Esophagus mucosa (tissue), 1 donor: ENCODE measurements at places on chromosomes 1 and 21. TPM values are rescaled to one million over a fixed set of nuclear protein-coding genes. Genes with fewer than 3 reads are reported as not detected.

OR14K1 gene
- not detected for total RNA-seq

RIPPLY3 gene
- total RNA-seq: not detected

STMN1 gene
- total RNA-seq: 110 TPM

GJA5 gene
- total RNA-seq: 0.84 TPM

FAM177B gene
- total RNA-seq: 0.64 TPM

C1orf74 gene
- 6.3 TPM for total RNA-seq

GUCA2B gene
- total RNA-seq: not detected

HMGCL gene
- total RNA-seq: 28.2 TPM

OR6N1 gene
- total RNA-seq: not detected

EIF3I gene
- total RNA-seq: 175 TPM

DONSON gene
- 8.2 TPM for total RNA-seq

MLLT11 gene
- 0.80 TPM for total RNA-seq

FCGR1A gene
- total RNA-seq: 0.40 TPM

PADI4 gene
- not detected for total RNA-seq

BNIPL gene
- 55.8 TPM for total RNA-seq

ATP1A4 gene
- not detected for total RNA-seq

WNT3A gene
- 0.44 TPM for total RNA-seq
